ENCODE measurements at places on chromosomes 4 and X.

GRCh38 chr4:172650758-172651530 is 517.7 kb upstream of the GALNT7 start:
- no peak for DNase-seq

DNA sequence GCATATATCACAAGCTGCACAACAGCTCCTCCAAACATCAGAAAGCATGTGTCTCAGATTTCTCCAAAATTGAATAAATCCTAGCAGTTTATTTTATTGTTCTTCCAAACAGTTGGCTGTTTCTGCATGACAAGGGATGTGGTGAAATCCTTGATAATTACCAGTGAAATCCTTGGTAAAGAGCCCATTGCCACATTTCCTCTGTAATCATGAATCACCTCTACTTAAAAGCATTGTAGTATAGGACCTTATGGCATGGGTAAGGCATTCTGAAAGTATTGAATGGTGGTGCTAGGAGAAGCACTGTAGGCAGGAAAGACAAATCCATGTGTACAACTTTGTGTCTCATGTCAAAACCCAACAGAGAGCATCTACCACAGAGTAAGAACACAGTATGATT is 135.8 kb upstream of the NDST3 start:
- no peak for DNase-seq

GRCh38 chr4:184310881-184311709 is 93.4 kb upstream of the ENPP6 start:
- DNase-seq, result no peak

GRCh38 chrX:7993873-7994272 is 66.7 kb upstream of the PNPLA4 start:
- DNase-seq, result no peak

DNA sequence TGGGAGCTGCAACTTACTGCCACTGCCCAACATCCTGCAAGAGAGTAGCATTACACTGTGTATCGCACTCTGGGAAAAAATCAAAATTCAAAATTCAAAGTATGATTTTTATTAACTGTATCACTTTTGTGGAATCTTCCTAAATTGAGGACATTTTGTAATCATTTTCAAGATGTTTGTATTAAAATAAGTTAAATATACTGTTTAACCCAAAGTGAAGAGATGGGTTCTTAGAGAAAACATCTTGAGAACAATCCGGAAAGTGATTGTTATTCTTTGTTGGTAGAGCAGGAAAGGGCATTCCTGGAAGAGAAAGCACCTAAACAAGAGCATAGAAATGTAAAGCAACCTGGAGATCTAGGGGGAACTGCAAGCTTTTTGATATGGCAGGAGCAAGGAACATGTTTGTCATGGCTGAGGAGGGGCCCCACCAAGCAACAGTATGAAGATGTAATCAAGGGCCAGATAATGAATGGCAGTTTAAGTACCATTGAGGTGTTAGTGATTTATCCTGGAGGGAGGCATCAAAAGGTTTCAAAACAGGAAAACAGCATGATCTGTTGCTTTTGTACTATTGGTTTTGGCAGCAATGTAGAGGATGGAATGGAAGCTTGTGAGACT is 14.1 kb upstream of the SEC24D start:
- DNase-seq, result no peak

DNA sequence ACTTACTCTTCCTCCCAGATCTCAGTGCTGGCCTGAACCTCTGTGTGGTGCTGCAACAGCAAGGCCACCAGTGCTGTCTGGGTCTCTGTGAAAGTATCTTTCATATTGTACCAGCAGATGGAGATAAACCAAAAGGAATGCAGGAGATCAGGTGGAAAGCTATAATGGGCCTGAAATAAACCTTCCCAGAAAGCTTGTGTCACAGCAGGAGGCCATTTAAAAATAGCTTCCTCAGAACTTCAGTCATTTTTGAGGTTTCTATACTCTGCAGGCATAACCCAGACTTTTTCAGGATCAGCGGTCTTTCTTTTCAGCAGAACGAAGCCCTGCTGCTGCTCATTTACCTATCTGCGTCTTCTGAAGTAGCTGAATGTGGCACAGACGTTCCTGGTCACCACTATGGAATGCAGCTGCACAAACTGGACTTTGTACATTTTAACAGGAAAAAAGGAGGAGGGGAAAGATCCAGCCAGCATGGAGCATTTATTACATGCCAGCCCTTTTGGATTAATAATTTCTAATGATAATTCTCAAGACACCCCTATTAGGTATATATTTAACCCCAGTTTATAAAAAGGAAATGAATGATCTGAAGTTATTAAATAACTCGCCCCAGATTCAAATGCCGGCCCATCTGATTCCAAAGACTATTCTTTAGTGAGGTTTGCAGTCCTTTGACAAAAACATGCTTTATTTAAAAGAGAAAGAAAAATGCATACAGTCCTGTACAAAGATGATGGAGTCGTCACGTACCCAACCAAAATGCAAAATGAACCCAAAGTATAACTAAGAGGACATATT is 119.7 kb downstream of the NFKB1 start:
- no peak for DNase-seq

DNA sequence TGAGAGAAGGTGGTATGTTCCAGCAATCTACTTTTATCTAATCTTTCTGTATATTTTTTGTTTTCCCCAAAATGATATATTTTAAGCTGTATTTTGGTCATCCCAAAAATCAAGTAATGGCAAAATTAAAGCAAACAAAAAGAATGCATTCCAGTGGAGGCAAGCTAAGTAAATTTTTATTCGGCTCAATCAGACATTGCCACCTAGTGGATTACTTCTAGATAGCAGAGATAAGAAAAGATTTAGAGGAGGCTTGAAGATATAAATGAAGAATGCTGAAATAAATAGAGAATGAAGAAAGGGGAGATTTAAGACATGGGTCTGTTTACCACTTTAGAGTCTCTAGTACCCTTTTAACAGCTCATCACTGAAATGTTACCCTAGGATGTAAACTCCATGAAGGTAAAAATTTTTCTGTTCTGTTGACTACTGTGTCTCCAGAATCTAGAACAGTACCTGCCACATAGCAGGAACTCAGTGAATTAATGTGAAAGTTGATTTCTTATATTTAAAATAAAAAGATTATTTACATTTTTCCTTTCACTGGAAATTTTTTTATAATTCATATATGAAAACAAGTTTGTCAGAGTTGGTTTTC is 110.9 kb upstream of the ANK2 start:
- no peak for DNase-seq

GRCh38 chrX:4277122-4277521 is 563.7 kb upstream of the PRKX start:
- no peak for DNase-seq

GRCh38 chr4:86626066-86626465 is 32.0 kb downstream of the PTPN13 start:
- DNase-seq, result no peak

- peak; percentile 66 for DNase-seq
Observed at GRCh38 chr4:54942721-54943120, 182.7 kb downstream of the KDR start.

GRCh38 chr4:151139814-151140213 is 40.4 kb downstream of the RPS3A start:
- DNase-seq, result no peak

- DNase-seq, result no peak
Observed at GRCh38 chr4:150173432-150173861, 95.2 kb downstream of the DCLK2 start.

DNA sequence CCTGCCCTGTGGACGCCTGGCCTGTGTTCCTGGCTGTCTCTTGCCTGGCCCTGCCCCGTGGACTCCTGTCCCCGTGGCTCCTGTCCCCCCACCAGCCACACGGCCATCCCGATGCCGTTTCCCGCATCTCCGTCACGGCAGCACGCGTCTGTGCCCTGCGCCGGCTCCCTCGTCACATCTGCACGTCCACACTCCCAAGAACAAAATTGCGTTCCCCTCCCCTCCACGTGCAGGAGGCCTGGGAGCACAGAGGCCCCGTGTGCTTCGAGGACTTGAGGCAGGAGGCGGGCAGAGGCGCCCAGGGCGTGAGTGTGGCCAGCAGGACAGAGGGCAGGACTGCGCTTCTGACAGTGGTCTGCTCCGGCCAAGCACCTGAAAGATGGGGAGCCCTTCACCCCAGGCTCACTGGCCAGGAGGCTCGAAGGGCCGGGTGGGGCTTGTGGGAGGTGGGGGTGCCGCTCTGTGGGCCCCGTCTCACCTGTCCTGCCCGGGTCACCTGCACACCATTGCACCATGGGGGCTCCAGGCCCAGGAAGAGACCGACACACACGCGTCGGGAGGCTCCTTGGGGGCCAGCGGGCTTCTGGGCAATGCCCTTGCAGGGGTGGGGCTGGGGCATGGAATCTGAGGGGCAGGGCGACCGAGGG is 17.3 kb downstream of the FGFRL1 start:
- DNase-seq, result no peak

DNA sequence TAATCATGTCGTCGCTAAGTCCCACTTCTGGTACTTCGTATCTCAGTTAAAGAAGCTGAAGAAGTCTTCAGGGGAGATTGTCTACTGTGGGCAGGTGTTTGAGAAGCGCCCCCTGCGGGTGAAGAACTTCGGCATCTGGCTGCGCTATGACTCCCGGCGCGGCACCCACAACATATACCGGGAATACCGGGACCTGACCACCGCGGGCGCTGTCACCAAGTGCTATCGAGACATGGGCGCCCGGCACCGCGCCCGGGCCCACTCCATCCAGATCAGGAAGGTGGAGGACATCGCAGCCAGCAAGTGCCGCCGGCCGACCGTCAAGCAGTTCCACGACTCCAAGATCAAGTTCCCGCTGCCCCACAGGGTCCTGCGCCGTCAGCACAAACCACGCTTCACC is 11.3 kb downstream of the PNCK start:
- DNase-seq, result peak; percentile 40

- no peak for DNase-seq
Observed at GRCh38 chr4:113584407-113585150, 177.0 kb downstream of the CAMK2D start.

GRCh38 chr4:4981427-4981826 is 37.8 kb downstream of the CYTL1 start:
- no peak for DNase-seq

GRCh38 chr4:76898949-76899645 is 1.2 kb upstream of the SOWAHB start:
- DNase-seq, result no peak

DNA sequence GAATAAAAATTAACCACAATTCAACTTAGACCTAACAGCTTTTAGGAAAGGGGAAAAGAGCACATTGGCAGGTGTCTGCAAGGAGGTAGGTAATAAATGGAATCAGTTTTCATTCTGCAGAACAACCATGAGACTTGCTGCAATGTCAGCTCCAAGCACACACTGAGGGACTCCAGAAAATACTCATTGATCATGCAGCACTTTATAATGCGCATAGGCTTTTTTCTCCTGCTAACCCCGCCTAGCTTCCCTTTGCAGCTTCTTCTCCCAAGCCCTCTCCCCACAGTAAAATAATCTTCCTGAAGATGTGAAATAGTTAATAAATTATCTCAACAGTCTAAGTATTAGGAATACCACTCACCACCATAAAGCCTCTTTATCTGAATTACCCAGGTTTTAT is 36.9 kb downstream of the ANKRD17 start:
- no peak for DNase-seq

- no peak for DNase-seq
Observed at GRCh38 chr4:190019023-190019858, 7.8 kb downstream of the FRG2 start.

DNA sequence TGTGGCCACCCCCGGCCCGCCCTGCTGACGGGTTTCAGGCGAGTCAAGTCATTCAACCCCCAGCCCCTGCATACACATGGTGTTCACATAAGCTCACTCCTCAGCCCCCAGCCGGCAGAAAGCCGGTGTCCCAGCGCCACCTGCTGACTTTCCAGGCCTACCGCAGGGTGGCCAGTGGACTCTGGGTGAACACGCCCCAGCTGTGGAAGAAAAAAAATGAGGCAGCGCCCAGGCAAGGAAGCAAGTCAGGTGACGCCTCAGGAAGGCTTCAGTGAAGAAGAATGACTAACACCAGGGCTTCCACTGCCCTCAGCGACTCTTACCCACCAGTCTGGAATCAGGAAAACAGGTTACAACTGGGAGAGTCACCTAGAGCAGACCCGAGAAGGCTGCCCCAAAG is 15.8 kb downstream of the BCAP31 start:
- no peak for DNase-seq

- DNase-seq, result no peak
Observed at GRCh38 chrX:38882894-38883626, 81.8 kb downstream of the MID1IP1 start.

- peak; percentile 45 for DNase-seq
Observed at GRCh38 chr4:22515145-22515887, 550 bp downstream of the ADGRA3 start.

DNA sequence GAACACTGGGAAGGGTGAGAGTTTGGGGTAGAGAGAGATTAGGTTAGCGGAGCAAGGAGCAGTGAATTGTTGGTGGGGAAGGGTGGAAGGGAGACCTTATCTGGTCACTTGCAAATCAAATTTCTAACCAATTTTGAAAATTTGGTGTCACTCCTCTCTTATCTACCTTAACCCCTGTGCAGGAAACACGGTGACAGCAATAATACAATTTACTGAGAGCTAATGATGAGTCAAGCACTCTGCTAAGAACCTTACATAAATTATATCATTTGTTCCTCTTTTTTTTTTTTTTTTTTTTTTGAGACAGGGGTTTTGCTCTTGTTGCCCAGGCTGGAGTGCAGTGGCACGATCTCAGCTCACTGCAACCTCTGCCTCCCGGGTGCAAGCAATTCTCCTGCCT is 116.4 kb downstream of the C4orf51 start:
- DNase-seq, result no peak

DNA sequence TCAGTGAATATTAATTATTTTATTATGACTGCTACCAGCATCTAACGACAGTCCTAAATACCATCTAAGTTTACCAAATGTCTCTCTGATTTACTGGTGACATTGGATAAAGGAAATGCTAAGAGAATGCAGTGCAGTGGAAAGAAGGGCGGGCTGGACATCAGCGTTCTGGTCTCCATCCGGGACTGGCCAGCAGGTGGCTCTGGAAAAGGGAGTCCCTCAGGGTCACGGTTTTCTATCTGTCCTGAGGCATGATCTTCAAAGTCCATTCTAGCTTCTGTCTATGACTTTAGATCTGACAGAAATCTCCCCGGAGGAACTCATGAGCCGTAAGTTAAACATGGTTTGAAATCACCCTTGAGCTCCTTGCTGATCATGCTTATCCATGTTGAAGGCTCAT is 3.3 kb downstream of the TRIM2 start:
- DNase-seq, result no peak

All from immature natural killer cell (primary cell).